ENCODE measurements at places on chromosomes 5 and 9.

DNA sequence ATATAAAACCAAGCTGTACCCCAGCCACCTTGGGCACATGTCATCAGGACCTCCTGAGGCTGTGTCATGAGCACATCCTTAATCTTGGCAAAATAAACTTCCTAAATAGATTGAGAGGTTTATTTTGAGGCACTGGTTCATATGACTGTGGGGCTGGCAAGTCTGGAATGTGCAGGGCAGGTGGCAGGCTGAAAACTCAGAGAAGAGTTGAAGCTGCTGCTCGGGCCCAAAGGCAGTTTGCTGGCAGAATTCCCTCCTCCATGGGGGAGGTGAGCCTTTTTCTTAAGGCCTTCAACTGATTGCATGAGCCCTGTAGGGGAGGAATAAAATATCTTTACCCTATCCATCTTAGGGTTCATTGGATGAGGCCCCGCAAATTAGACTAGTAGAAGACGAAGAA is 72.2 kb upstream of the CDK20 start:
- no peak for DNase-seq

DNA sequence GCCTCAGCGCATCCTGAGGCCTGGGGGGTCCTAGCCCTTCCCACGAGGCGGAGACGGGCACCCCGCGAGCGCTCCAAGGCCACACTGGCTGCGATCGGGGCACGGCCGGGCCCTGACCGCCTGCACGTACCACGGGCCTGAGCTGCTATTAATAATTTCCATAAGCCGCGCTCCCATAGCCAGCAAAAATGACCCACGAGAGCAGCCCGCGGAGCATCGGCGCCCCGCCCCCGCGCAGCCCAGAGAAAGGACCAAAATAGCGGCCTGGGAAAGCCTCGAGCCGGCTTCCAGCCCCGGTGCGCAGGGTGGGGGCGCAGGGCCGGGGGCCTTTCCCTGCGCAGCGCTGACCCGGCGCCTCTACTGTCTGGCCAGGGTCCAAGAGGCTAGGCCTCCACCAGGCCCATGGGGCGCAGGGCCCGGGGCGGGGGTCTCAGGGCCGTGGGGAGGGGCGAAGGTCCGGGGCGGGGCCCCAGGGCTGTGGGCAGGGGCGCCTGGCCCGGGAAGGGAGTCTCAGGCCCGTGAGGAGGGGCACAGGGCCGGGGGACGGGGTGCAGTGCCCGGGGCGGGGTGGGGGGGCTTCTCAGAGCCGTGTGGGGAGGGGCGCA is 54.4 kb downstream of the EXD3 start:
- no peak for DNase-seq

GRCh38 chr5:1106385-1107166 is 5.3 kb downstream of the SLC12A7 start:
- no peak for DNase-seq

GRCh38 chr5:160423099-160423498 is 1.4 kb downstream of the PTTG1 start:
- DNase-seq: no peak

- no peak for DNase-seq
Measured at GRCh38 chr5:9409413-9409960, 136.4 kb downstream of the SEMA5A start.

DNA sequence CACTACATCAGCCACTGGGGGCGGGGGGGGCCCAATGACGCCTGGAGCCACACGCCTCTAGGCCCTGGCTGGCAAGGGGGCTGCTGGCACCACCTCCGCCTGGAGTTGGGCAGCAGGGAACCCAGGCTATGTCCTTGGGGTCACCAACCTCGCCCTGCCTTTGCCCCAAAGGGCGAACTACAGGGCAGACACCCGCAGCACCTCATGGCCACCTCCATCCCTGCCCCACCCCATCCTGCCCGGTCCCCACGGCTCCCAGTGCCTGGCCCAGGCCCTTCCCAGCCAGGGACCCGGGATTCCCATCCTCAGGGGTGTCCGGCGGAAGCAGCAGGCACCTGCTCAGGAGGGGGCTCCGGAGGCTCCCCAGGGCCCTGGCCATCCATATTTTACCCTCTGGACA is 37.0 kb downstream of the NACC2 start:
- no peak for DNase-seq

DNA sequence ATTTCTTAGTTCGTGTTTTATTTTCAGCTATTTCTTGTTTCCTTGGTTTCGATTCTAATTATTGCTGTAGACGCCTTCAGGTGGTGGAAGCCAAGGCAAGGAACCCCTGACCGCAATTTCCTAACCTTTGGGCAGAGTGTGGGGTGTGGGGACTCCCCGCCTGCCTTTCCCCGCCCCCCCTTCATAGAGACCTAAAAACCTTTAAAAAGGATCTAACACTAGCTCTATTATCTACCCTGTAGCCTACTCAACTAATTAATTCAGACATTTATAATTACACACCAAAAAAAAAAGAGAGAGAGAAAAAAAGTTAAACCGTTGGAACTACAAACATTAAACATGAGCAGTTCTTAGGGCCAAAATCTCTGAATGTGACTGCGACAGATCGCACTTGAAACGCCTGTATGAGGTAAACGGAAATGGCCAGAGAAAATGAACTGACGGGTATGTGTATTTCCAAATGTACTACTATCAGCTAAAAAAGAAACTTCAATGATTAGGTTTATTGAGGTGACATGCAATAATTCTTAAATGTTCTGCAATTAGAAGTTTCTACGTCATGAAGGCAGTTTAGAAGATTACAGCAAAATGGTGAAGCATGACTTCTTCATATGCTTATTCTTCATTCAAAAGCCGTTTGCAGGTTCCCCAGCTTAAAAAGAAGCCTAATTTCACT is 19.0 kb upstream of the FER start:
- DNase-seq: no peak

DNA sequence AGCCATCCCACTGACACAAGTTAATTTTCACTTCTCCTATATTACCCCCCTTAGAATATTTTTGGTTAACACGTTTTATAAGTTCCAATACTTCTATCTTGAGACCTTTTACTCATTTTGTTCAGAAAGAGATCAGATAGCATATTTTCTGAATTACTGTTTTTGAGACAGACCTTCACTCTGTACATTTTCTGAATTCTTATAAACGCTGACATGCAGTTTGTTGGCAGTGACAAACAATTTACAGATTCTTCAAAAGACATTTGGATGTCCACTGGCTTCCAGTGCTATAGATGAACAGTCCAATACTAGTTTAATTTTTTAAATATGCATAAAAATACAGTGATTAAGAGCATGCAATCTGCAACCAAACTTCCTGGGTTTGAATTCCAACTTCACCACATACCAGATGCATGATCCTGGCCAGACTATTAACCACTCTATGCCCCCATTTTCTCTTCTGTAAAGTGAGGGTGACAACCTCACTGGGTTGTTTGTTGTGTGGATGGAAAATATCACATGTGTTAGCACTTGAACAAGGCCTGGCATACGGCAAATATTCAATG is 142.1 kb downstream of the AGTPBP1 start:
- no peak for DNase-seq

GRCh38 chr9:88464851-88465250 is 70.1 kb upstream of the NXNL2 start:
- DNase-seq: no peak
